Stimulated activated CD8-positive, alpha-beta memory T cell treated with anti-CD3 and anti-CD28 coated beads, Interleukin-2, amount 100 ng/mL, for 1 hour (primary cell): ENCODE measurements at places on chromosomes 1 and 21.

GRCh38 chr1:241749041-241749944 lies 97.2 kb downstream of the WDR64 start:
- DNase-seq, result no peak

DNA sequence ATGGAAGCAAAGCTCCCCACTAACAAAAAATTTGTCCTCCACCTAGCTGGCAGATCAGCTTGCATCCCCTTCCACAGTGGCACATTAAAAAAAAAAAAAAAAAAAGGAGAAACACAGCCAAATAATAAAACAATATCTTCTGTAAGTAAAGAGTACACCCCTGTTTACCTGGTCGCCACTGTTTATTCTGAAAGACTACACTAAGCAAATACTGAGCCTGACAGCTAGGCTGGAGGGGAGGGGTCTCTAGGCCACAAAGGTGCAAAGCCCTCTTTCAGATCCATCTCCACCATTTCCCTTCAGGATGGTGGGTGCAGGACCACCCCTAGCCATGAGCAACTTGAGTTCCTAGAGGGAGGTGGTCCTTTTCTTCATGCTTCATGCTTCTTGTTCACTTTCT lies 22.8 kb upstream of the SLC45A3 start:
- no peak for DNase-seq

DNA sequence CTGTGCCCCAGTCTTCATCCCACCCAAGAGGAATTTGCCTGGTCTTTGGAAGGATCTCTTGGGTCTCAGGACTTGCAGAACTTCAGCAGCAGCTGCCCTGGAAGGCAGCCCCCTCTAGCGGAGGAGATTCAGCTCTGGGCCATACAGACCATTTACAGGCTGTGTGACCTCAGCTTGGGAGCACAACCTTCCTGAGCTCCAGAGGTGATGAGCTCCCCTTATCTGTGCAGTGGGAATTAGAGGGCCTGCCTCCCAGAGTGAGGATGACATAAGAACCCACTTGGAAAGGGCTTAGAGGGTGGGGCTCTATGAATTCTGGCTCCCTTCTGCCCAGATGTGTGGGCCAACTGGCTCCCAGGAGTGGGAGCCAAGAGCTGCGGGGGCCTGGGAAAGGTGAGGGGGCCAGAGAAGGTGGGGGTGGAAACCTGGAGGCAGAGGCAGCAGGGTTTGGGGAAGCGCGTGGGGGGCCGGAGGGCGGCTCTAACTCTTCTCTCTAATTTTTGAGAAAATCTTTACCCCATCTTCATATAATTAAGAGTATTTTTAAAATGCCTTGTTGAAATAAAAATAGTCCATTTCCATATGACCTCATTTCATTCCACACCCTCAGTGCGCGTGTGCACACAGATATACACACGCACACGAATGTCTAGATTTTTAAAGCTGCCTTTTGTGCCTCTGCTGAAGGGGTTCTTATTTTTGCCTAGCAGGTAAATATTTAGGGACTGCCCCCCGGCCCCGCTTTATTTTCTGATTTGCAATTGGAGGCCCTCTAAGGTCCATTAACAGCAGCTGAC lies 21.5 kb downstream of the EPHB2 start:
- no peak for DNase-seq

- DNase-seq, result no peak
These were observed 82.4 kb upstream of the VAMP3 start for GRCh38 chr1:7688659-7689058.

DNA sequence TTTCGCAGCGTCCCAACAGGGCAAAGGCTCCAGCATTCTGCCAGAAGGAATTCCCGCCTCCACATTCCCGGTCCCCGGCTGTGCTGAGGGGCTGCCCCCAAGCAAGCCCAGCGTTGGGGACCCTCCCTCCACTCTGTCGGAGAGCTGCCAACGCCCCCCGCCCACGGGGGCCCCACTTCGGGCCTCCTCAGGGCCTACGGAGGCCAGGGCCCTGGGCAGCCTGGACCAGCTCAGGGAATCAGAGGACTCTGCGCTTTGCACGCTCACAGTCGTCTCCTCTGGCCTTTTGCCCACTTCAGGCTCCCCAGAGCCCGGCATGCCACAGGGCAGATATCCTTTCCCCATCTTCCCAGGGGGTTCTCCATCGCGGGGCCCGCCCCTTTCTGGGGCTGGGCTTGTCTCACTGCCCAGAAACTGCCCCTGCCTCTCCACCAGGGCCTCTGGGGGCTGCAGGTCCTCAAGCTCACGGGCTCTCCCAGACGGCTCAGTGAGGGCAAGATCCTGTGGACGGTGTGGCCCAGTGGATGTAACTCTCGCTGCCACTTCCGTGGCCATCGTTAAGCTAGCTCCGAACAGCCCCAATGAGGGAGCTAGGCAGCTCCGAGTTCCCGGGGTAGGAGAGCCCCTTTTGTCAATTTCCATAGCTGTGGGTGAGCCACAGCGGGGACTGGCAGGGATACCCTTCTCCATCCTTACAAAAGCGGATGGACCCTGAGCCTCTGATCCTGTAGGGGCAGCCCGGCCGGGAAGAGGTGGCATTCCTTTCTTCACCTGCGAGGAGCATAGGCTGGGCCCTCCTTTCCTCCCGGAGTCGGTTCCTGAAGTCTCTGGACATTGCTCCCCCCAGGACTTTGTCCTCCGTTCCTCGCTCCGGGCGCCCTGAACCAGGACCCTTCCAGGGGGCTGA lies 2.8 kb downstream of the ITPKB start:
- DNase-seq, result no peak
